ENCODE measurements at places on chromosomes 3 and 15.

- no peak for DNase-seq
Observed at GRCh38 chr15:77060546-77060945, 10.4 kb downstream of the TSPAN3 start.

- no peak for DNase-seq
Observed at GRCh38 chr15:57509965-57510364, 81.7 kb upstream of the MYZAP start.

DNA sequence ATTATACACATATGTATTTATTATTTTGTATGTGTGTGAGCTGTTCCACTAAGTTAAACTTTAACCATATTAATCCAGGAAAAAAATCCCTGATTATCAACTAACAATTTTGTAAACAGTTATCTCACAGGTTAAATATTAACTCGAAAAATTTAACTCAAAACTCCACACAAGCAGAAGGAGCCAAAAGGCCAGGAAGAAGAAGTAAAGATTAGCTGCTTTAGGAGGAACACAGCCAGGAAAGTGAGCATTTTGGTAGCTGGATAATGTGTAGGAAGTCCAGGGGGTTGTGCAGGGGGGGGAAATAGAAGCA lies 425.0 kb downstream of the TIGIT start:
- DNase-seq = no peak

DNA sequence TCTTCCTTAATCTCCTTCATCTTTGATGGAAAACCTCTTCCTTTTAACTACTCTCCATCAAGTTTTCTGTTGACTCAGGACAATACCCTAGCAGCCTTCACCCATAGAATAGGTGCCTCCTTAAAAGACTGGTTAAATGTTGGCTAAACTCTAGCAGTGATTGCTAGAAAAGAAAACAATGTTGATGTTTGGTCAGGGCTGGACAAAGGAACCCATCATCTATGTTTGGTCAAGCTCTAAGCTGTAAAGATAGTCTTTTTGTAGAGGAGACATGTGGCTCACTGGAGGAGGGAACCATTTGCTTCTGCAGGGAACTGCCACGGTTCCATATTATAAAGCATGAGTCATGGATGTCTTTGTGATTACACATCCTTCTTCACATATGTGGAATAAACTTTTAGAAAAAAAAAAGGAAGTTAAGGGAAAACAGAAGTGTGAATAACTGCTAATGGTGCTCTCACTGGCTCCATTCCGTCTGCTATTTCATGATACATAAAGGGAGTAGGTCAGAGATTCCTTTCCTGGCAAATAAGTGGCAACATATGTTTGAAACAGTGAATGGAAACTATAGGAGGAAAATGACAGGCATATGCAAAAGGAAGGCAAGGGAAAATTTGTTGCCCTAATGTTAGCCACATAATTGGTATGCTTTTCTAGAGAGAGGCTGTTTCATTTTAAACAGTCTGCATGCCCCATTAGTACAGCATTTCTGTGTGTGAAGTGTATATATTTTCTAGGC lies 78.2 kb downstream of the CMSS1 start:
- DNase-seq = no peak

DNA sequence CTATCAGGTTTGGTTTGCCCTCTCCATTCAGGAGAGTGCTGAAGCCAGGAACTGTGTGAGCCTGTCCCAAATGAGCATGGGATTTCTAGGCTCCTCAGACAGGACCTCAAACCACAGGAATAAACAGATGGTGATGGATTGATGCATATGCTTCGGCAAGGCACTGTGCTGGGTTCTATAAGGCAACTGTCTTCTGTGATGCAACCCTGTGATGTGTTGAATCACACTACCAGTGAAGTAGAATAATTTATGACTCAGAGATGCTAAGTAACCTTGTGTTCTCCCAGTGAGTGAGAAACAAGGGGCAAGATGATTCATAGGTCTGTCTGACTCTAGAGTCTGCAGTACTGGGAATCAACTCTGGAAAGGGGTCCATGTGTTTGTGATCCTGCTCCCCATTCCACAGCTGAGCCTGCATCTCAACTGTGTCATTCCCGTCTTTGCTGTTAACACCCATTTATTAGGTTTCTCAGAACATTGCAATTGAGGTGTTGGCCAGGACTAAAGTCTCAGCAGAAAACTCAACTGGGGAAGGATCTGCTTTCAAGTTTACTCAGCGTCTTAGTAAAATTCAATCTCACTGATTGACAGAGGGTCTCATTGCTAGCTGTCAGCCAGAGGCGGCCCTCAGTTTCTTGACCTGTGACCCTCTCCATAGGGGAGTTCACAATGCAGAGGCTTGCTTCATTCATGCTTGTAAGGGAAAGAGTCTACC lies 510.1 kb upstream of the CFAP20DC start:
- no peak for DNase-seq

DNA sequence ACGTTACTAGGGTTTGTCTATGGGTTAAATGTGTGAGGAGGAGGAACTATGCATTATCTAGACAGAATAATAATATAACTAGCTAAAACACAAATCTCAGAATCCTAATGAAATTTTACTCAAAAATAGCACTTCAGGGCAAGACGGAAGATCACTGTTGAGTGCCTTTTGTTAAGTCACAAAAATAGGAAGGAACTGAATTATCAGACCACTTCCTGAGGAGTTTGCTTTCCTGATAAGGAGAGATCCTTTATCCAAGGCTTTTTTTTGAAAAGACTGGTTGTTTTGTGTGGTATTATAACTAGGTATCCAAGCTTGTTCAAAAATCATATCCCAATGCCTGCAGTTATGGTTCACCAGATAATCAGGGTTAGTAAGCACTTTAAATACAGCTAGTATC lies 34.6 kb downstream of the NR2E3 start:
- no peak for DNase-seq

- DNase-seq = no peak
Observed at GRCh38 chr15:90181776-90182175, 19.4 kb upstream of the SEMA4B start.

DNA sequence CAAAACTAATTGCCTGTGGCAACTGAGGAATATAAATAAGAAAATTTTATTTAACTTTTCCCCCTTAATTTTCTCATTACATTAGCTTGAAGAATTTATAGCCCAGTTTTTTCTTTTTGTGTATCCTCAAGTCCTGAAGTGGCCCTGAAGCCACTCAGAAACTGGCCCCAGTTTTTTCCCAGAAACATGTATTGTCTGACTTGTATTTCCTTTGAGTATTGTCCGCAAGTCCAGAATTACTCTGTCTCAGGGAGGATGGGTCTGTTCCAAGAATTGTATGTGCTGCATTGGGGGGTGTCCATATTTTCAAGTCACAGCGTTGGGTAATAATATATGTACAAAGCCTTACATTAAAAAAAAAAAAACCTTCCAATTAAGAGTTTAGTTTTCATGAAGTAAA lies 149.7 kb upstream of the IL12A start:
- no peak for DNase-seq

DNA sequence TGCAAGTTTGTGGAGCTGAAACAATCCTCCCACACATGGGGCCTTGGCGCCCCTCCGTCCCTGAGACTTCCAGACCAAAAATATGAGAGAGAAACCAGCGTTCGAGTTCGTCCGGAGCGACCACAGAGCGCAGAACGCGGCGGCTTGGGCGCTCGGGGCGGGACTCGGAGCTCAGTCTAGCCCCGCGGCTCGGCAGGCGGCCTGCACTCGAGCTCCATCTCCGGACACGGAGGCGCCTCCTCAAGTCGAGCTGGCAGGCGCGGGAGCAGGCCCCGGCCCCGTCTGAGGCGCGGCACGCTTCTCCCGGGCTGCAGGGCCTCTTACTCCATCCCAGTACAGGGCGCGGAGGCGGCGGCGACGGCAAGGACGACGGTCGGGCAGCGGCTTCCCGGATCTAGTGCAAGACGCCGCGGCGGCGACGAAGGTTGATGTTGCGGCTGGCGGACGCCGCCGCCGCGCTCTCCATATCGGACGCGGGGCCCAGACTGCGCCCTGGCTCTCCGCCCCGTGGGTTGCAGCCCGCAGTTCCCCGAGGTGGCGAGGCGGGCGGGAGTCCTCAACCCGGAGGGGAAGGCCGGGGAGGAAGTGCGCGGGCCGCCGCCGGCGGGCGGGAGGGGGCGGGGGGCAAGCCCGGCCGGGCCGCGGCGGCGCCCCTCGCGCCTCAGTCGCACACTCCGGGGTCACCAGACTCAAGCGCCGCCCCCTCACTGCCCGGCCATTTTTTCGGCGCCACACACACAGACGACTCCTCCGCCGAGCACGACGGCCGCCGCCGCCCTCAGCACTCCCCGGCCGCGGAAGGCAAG lies 674 bp downstream of the MSL2 start:
- DNase-seq = peak; percentile 54

DNA sequence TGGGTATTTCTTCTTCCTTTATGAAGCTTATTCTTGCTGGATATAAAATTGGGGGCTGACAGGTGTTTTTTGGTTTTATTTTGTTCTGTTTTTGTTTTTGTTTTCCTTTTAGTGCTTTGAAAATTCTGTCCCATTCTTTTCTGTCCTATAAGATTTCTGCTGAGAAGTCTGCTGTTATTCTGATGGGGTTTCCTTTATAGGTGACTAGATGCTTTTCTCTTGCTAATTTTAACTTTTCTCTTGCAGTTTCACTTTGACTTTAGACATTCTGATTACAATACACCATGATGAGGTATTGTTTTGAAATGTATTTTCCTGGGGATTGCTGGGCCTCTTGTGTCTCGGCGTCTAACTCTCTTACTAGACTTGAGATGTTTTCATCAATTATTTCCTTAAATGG lies 22.8 kb downstream of the TTC14 start:
- no peak for DNase-seq

DNA sequence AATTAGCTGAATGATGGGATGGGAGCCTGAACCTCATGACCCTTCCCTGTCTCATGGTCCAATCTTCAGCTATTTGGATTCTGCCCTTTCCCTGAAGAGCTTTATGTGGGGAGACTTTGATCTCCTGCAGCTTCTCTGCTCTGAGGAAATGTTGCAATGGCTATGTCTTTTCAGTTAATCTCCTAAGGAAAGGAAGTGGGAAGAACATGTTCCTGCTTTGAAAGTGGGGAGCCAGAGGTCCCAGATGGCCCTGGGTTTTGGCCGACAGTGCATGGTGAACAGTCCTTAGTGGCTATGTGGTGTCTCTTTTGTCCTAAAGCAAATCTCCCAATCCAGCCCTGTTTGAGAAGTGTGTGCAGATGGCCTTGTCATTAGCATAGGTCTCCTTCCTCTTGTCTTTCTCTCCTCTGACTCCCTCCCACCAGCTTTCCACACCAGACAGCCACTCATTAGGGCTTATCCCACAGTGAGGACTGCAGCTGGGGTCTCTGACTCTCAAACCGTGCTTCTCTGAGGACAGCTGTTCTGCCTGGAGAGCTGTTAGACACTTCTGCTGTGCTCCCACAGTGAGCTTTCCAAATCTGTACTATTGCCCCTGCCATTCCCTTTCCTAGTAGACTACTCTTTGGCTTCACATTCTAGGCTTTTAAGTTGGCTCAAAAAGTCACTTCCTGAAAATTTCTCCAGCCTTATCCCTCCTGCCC lies 365.8 kb upstream of the UMPS start:
- DNase-seq = no peak

DNA sequence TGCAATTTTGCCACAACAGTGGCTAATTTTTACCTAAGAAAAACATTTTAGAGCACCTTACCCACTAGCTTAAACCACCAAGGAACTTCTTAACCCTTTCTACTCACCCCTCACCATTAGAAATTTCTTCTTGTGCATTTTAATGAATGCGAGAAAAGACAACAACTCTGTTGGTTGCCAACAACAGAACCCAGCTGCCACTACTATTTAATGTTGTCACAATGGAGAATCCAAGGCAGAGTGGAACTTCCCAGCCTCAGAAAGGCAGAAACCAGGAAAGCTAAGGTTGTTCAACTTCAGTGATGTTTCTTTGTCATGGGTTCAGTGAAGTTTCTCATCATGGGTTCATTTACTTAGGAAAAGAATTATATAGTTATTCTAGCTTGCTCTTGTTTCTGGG lies 325.2 kb upstream of the ARL6 start:
- no peak for DNase-seq

DNA sequence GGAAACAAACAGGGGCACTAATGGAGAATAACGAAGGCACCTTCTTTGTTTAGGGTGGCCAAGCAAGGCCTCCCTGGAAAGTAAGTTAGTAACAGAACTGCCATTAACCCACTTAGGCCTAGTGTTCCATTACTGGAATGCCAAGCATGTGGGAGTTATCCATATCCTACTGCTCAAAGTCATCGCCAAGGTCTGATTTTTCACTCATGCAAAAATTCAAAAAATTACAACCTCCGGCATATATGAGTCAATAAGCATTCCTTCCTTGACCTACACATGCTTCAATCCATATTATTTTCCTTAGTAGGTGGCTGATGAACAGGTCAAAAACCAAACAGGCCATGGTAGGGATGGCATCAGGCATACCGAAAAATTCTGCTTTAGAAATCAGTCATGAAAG lies 1097.2 kb downstream of the FHIT start:
- DNase-seq = no peak

DNA sequence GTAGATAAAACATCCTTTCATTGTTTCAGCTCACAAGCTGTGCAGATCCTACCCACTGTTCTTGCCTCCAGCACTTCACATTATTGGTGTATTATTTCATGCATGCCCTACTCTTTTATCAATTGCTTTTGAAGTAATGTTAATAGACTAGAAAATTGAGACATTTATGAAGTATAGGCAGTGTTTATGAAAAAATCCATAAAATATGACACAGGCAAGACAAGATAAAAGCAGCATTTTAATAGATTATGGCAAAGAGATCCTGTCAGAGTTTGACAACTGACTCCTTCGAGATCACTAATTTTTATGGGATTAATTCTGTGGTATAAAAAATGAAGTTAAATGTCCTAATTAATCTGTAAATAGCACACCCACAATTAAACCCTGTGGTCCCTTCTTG lies 217.2 kb upstream of the NANOGP8 start:
- no peak for DNase-seq

GRCh38 chr3:56323986-56324420 lies 144.3 kb downstream of the ERC2 start:
- no peak for DNase-seq

DNA sequence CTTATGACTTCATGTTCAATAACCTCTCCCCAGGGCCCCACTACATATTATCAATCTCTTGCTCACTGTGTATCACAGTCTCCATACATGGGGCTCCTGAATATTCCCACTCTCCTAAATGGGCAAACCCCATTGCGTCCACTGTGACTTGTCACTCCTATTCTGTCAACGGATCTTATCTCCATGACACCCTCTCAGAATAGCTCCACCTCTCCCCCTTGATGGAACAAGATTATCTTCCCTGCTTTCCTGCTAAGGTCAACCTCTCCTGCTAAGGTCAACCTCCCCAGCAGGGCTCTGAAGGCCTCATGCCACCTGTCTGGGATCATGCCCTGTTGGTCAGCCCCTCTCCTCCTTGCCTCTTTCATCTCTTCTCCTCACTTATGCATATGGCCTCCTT lies 1.8 kb downstream of the CLDN18 start:
- no peak for DNase-seq

GRCh38 chr3:40780925-40781406 lies 256.2 kb downstream of the ZNF621 start:
- no peak for DNase-seq

All from HEK293T (cell line).